NCI-H1436 treated with DMSO at 0.1 percent for 48 hours (cell line): ENCODE measurements at places on chromosomes 1 and 21.

GRCh38 chr1:160097151-160097910 lies 1.1 kb downstream of the IGSF8 start:
- DNase-seq, result no peak

- no peak for DNase-seq
Measured at GRCh38 chr1:79295967-79296366, 289.4 kb upstream of the ADGRL4 start.

DNA sequence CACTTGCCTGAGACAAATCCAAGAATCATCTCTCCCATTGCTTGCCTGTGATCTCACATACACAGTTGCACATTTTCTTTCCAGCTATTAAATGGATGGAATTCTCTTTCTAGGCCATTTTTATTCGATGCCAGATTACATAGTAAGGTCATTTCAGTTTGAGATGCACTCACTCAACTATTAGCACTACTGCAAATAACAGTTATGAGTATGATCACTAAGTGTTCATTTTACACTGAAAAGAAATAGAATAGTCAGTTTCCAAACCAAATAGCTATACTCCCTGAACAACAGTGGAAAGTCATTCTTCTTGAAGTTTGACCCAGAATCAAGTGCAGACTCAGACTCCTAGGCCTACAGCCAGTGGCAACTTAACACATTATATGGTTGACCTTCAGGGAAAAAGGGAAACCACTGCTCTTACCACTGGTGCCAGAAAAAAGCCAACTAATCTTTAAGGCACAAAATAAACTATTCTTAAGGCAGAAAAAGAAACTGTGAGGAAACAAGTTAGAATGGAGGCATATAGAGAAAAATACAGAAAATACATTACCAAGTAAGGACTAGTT lies 31.5 kb downstream of the WNT2B start:
- no peak for DNase-seq

- no peak for DNase-seq
Measured at GRCh38 chr21:32520875-32521735, 64.2 kb downstream of the TCP10L start.

- DNase-seq, result no peak
Measured at GRCh38 chr1:97013136-97013535, 291.6 kb downstream of the PTBP2 start.

- no peak for DNase-seq
Measured at GRCh38 chr1:224543453-224543852, 72.7 kb upstream of the CNIH3 start.
